ENCODE measurements at places on chromosomes 7 and 10. TPM values are rescaled to one million over a fixed set of nuclear protein-coding genes. Genes with fewer than 3 reads are reported as not detected.

GRCh38 chr7:74404741-74405140, 49.0 kb upstream of the GTF2IRD1 start:
- H3K36me3 ChIP-seq: no peaks in the 10 kb centered on the region
- no peaks in the 10 kb centered on the region for H3K27me3 ChIP-seq
- H3K4me1 ChIP-seq: no peaks in the 10 kb centered on the region
- DNase-seq: peak; percentile 32

- H3K27me3 ChIP-seq: no peaks in the 10 kb centered on the region
- no peak overlapping the region for H3K27ac ChIP-seq
- no peaks in the 10 kb centered on the region for H3K4me1 ChIP-seq
- H3K36me3 ChIP-seq: no peaks in the 10 kb centered on the region
These were observed 32.4 kb downstream of the TES start for GRCh38 chr7:116242759-116243158.

DNA sequence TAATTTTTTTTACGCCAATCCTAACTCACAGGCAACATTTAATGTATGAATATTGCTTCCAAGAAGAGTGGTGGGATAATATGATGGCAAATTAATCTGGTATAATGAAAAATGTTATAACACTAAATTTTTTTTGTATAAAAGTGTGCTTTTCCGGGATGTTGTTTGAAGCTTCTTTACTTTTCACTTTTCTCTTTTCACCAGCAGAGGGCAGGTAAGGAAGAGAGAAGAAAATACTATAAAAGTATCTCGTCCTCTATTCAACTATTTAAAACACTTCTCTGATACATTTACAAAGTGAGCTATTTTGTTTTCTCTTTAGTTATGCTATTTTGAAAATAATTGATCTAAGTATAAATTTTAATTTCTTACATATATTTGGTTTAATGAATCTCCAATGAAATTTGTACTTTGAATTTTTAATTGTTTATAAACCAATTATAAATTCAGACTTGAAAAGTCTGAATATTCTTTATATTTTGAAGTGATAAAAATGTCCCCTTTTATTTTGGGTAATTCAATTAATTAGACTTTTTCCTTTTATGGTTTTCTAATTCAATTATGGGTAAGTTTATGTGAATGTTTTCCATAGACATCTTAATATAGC, 20.7 kb upstream of the CFTR start:
- H3K27me3 ChIP-seq: no peaks in the 10 kb centered on the region
- no peak overlapping the region for H3K27ac ChIP-seq
- H3K4me3 ChIP-seq: no peak overlapping the region
- no peak for DNase-seq

Gene PAPSS2
- total RNA-seq: 84.2 TPM

GRCh38 chr10:969473-970150, 18.6 kb upstream of the GTPBP4 start:
- no peak overlapping the region for H3K27ac ChIP-seq
- peaks cover 15% of the 10 kb centered on the region for H3K4me1 ChIP-seq
- no peaks in the 10 kb centered on the region for H3K27me3 ChIP-seq

Gene SHLD2
- total RNA-seq: 36.9 TPM

Gene NEUROG3
- not detected for total RNA-seq

GRCh38 chr7:89336121-89336520, 540.6 kb upstream of the TEX47 start:
- H3K36me3 ChIP-seq: no peaks in the 10 kb centered on the region
- peak; percentile 48 for DNase-seq
- H3K27me3 ChIP-seq: no peaks in the 10 kb centered on the region

DNA sequence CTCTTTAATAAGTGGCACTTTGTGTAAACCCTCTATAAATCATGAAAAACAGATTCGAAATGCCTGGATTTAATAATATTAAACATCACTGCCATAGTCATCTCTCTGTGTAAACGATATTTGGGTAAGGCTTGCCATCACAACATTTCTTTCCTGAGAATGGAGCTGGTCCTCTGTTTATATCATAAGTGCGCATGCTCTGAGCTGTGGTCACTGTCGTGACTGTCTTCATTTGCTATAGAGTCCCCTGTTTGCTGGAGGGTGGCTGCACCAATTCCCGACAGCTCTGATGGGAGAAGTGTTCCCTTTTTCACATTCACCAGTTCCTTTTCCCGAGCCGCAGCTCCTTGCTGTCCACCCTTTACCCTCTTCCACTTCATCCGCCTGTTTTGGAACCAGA, 50.4 kb upstream of the AGMO start:
- DNase-seq: no peak
- H3K4me1 ChIP-seq: no peaks in the 10 kb centered on the region
- no peak overlapping the region for H3K27ac ChIP-seq
- H3K4me3 ChIP-seq: no peak overlapping the region
- H3K27me3 ChIP-seq: no peaks in the 10 kb centered on the region

Gene CALY
- 0.41 TPM for total RNA-seq

Gene CYP2C9
- total RNA-seq: 2.9 TPM

Gene PRSS2
- total RNA-seq: not detected

- no peak for DNase-seq
- H3K36me3 ChIP-seq: no peaks in the 10 kb centered on the region
- H3K27ac ChIP-seq: no peak overlapping the region
- H3K27me3 ChIP-seq: no peaks in the 10 kb centered on the region
- H3K4me1 ChIP-seq: no peaks in the 10 kb centered on the region
These were observed 17.1 kb downstream of the VWA2 start for GRCh38 chr10:114256008-114256765.

Gene PLEKHS1
- total RNA-seq: 0.41 TPM

DNA sequence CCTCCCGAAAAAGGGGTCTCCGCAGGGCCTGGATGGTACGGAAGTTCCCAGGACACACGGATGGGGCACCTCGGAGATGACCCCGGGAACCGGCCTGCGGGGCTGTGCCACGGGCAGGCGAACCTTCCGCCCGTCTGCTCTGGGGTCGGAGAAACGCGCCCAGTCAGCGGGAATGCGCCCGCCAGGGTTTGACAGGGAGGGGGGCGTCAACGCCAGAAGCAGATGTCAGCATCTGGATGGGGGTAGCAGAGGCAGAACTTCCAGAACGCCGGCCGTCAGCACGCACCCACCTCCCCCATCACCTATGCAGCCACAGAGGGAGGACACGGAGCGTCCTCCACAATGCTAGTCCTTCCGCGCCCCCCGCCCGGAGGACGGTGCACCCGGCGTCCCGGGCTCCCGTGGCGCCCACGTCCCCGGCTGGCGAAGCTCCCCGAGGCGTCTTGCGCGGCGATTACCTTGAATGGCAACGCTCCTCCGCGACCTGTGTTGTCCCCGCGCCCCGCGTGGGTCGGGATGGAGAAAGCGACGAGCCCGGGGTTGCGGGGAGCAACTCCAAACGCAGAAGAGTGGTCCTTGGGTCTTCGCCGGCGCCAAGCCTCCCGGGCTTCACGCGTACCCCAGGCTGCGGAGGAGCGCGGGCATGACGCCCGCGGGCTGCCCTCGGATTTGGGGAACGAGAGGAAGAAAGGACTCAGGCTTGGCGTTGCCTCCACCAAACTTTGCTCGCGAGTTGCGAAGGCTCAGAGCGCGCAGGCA, 561 bp downstream of the FGFR2 start:
- DNase-seq: peak; percentile 62
- peaks cover 5% of the 10 kb centered on the region for H3K4me1 ChIP-seq
- peak overlapping the region; percentile 66 for H3K27ac ChIP-seq

DNA sequence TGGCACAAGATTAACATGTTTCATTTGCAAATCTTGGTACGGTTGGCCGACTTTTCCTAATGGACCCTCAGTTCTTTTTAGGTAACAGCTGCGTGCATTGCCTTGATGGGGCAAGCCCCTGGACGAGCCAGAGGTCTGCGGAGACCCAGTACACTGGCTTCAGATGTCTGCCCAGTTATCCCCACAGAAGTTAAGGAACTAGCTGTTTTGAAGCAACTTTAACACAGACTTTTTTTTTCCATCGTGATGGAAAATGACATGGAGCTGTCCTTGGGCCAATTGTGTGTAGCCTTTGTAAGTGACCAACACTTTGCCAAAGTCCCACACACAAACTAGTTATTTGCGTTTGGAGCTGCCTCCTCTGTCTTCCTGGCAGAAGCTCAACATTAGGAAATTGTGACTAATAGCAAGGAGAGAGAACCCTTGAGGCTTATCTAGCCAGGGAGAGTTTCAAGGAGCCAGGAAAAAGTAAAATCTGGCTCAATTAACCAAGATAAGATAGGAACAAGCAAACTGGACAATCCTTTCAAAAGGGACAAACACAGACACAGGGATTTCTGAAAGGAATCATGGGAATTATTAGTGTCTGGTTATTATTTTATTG, 99.6 kb upstream of the BMPER start:
- no peak overlapping the region for H3K27ac ChIP-seq
- no peak for DNase-seq
- no peak overlapping the region for H3K4me3 ChIP-seq
- no peaks in the 10 kb centered on the region for H3K4me1 ChIP-seq

- no peaks in the 10 kb centered on the region for H3K27me3 ChIP-seq
- no peak for DNase-seq
- H3K4me3 ChIP-seq: no peak overlapping the region
These were observed 3.2 kb downstream of the ZNF316 start for GRCh38 chr7:6640246-6640721.

- H3K27me3 ChIP-seq: no peaks in the 10 kb centered on the region
- DNase-seq: no peak
- no peak overlapping the region for H3K4me3 ChIP-seq
- no peaks in the 10 kb centered on the region for H3K36me3 ChIP-seq
- H3K27ac ChIP-seq: no peak overlapping the region
These were observed 414.5 kb downstream of the GRM8 start for GRCh38 chr7:126838194-126838593.

Gene PIP
- total RNA-seq: 0.47 TPM

- no peak for DNase-seq
- H3K4me1 ChIP-seq: no peaks in the 10 kb centered on the region
- H3K27me3 ChIP-seq: no peaks in the 10 kb centered on the region
- H3K27ac ChIP-seq: no peak overlapping the region
- no peaks in the 10 kb centered on the region for H3K36me3 ChIP-seq
These were observed 103.9 kb downstream of the PPP1R9A start for GRCh38 chr7:95011146-95011928.

Gene UPK3B
- 1.9 TPM for total RNA-seq

- no peaks in the 10 kb centered on the region for H3K36me3 ChIP-seq
- no peak overlapping the region for H3K4me3 ChIP-seq
- no peak for DNase-seq
- H3K27ac ChIP-seq: no peak overlapping the region
- H3K27me3 ChIP-seq: no peaks in the 10 kb centered on the region
- H3K4me1 ChIP-seq: no peaks in the 10 kb centered on the region
These were observed 144.6 kb upstream of the SEMA3E start for GRCh38 chr7:83793558-83793957.

GRCh38 chr7:19715499-19715898, 6.7 kb upstream of the POLR1F start:
- no peaks in the 10 kb centered on the region for H3K4me1 ChIP-seq
- H3K36me3 ChIP-seq: no peaks in the 10 kb centered on the region
- DNase-seq: no peak
- no peak overlapping the region for H3K27ac ChIP-seq

Gene OR9A4
- 0.22 TPM for total RNA-seq

DNA sequence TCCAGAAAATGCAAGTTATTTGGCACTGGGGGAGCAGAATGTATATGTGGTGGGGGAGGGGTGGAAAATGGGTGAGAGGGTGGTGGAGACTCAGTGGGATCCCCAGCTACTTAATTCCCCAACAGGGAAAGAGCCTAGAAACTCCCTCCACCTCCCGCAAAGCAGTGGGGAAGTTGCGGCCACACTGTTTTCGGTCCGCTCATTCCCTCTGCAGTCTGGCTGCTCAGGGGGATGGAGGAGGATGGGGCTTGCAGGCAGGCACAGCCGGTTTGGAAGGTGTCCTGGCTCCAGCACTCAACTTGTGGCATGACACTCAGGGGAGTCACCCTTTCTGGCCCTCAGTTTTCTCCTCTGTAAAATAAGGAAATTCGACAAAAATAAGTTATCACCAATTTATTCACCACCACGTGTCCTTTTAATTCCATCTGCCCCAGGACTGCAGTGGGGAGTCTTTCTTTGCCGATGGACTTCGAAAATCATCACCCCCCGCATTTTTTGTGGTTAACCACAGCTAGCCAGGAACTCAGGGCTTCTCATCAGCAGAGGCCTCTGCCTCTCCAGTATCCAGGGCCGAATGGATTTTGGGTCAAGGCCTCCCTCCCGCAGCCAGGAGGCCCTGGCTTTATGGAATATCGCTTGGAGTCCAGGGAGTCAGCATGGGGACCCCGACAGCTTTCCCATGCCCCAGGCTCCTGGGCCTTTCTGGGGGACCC, 1.6 kb upstream of the HTRA1 start:
- no peaks in the 10 kb centered on the region for H3K36me3 ChIP-seq
- H3K4me1 ChIP-seq: no peaks in the 10 kb centered on the region
- no peak for DNase-seq
- H3K4me3 ChIP-seq: no peak overlapping the region
- no peak overlapping the region for H3K27ac ChIP-seq
- H3K27me3 ChIP-seq: peaks cover 2% of the 10 kb centered on the region

GRCh38 chr7:106609416-106609815, 51.5 kb downstream of the CCDC71L start:
- H3K4me3 ChIP-seq: no peak overlapping the region
- H3K27me3 ChIP-seq: no peaks in the 10 kb centered on the region
- H3K4me1 ChIP-seq: no peaks in the 10 kb centered on the region
- no peak for DNase-seq
- no peak overlapping the region for H3K27ac ChIP-seq

Gene DKK1
- 1.5 TPM for total RNA-seq

DNA sequence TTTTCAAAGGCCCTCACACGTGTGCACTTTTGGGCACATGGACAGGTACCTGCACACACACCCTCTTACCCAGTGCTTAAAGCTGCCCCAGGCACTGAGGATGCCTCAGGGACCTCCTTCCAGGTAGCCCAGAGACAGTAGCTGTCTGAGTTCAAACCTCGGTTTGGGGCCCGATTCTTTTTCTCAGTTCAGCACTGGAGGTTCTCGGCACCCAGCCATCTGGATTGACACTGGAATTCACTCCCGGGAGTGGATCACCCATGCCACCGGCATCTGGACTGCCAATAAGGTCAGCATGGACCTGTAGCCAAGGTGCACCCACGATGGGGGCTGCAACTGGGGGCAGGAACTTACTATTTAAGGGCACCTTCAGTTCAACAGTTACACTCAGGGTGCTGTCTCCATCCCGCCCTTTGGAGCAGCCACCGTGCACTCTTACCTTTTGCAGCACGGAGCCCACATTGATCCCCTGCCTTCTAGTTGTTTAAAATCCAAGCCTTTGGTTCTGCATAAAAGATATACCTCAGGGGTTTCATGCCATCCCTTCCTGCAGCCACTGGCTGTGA, 17.7 kb downstream of the CPA5 start:
- H3K27me3 ChIP-seq: no peaks in the 10 kb centered on the region
- H3K27ac ChIP-seq: no peak overlapping the region
- no peak for DNase-seq
- peaks cover 9% of the 10 kb centered on the region for H3K4me1 ChIP-seq

Gene ST7
- 21.5 TPM for total RNA-seq

GRCh38 chr7:20834656-20835055, 48.0 kb upstream of the SP8 start:
- H3K27ac ChIP-seq: no peak overlapping the region
- H3K4me3 ChIP-seq: no peak overlapping the region
- H3K36me3 ChIP-seq: no peaks in the 10 kb centered on the region
- DNase-seq: no peak
- no peaks in the 10 kb centered on the region for H3K27me3 ChIP-seq
